Left ventricle myocardium inferior (tissue), 1 donor: ENCODE measurements at places on chromosomes 2 and 18.

DNA sequence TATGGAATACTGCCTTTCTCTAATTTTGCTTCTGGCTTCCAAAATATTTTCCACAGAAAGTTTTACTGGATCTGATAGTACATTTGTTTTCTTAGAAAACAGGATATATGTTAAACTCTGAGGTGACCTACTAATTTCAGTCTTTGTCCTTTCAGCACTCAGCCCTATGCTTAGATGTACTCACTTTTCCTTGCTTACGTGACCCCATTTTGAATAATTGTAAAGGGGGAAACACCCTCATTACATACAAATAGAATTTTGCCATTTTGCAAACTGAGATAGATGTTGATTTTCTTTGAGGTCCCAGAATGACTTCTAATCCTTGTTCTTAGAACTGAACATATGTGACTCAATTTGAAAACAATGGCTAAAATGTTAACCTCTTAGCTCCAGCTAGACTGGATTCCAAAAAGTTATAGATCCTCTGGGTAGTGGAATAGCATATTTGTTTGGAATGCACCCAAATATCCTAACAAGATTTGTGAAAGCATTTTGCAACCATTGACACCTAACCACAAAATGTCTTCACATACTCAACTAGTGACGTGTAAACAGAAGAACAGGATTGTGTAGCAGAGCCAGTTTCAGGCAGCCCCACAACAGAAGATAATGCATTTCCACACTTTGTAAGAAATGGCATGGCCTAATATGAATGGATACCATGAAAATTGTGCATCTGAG is 44.8 kb upstream of the EHBP1 start:
- DNase-seq = no peak

- DNase-seq = no peak
Measured at GRCh38 chr2:197229509-197230443, 80.8 kb downstream of the ANKRD44 start.

DNA sequence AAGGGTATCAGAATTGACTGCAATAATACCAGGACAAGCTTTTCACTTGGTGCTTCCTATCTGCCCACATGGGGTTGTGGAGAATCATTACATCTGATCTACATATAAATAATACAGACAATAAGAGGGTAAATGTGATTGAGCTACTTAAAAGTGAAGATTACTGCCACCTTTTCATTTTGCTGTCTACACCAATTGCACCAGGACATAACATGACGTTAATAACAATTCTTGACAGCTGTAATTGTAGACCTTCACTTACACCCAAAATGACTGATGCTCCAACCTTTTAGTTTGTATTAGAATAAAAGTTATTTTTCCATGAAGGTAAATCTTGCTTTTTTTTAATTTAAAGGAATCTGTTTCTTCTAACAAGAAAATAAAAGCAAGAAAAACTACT is 36.5 kb upstream of the TTN start:
- DNase-seq = no peak

DNA sequence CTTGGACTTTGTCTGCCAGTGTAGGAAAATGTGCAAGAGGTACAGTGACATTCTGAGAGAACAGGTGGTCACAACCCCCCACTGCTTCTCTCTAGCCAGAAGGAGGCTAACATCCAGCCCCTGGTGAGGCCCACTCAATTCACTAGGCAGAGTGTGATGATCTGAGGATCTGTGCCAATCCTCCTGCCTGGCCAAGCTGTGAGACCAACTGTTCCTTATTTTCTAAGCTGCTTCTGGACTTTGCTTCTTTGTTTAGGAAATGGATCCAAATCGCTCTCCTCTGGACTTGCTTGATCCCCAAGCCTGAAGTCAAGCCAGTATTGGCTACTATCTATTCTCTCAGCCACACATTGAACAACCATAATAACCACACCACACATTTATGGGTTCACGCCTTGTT is 202.8 kb downstream of the PIK3C3 start:
- no peak for DNase-seq

DNA sequence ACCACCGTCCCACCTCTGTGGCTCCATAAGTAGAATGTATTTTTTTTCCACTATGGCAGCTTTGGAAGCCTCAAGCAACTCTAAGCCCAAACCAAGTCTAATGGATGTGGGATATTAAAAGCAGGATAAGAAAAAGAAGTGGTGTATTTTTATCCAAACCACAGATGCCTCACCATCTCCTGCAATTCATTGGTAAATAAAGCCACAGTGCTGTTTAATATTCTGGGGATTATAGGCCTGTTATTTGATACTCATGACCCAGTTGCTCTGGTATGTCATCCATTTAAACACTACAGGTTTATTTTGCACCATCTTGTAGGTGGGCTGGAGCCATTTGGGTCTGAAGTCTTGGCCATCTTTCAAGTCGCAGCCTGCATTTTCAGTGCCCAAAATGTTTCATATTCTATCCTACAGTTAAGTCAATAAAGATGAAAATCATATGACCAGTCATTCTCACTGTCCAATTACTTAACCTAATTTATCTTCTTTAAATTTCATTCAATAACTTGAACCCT is 279.5 kb upstream of the EPHA4 start:
- no peak for DNase-seq

DNA sequence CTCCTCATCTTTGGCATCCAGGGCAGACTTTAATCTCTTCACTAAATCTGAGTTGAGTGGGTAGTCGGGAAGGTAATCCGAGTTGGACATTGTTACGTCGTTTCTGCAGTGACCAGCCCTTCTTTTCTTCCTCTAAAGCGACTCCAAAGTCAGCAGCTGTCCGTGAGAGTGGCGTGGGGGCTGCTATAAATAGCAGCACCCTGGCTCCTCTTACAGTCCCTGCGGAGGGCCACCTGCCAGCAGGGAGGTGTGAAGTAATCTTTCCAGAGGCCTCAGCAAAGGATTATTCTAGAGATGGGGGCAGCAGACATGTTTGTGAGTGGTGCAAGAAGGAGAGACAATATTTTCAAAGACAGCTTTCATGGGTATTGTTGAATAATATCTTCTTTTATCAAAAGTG is at the start of gene ASB18:
TSS of gene ASB18 (minus strand) at position 151 of the 400 bp plus-strand sequence. CDS start at position 90, 61 bp downstream.
- DNase-seq = peak; percentile 71

- DNase-seq = no peak
Measured at GRCh38 chr2:184646177-184646576, 47.8 kb downstream of the ZNF804A start.

DNA sequence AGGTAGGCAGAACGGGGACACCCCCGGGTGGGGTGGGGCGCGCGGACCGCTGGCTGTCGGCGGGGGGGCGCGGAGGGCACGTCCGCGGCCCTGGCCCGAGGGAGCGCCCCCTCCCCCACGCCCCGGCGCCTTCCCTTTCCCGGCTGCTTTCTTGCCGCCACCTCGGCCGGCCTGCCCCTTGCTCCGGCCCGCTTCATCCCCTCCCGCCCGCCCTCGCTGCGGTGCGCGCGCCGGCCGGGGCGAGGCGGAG is 443 bp downstream of the VAPA start:
- DNase-seq = no peak

DNA sequence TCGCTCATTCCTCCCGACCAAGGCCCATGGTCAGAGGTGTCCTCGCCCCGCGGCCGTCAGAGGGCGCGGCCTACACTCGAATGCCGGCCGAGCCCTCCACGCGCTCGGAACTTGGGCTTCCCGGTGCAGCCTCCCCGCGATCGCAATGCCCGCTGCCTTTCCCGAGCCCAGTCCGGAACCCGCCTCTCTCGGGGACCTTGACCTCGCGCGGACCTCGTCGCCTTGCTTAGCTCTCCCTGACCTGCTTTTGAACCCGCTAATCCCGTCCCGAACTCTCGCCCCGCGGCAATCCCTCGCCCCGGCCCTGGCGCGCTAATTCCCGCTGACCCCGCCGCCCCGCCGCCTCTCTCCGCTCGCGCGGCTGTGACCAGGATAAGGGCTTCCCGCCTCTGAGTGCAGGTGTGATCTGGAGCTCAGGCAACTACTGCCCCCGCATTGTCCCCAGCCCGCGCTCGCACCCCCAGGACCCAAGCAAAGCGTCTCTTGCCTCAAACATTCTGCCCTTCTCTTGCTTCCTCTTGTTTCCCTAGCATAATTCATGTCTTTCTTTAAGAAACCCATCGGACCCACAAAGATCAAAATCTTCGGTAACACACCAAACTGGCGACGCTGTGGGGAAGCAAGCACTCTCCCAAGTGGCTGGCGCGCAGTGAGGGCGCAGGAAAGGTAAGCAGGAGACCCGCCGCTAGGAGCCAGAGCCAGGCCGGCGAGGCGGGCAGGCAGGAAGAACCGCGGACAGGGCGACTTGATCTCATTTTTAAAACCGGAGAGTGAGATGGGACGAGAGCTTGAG is 46.6 kb upstream of the ATP6V1B1 start:
- no peak for DNase-seq

GRCh38 chr2:20439193-20439475 is 7.7 kb upstream of the RHOB start:
- no peak for DNase-seq

GRCh38 chr2:54468673-54469072 is 12.5 kb downstream of the SPTBN1 start:
- DNase-seq = no peak

DNA sequence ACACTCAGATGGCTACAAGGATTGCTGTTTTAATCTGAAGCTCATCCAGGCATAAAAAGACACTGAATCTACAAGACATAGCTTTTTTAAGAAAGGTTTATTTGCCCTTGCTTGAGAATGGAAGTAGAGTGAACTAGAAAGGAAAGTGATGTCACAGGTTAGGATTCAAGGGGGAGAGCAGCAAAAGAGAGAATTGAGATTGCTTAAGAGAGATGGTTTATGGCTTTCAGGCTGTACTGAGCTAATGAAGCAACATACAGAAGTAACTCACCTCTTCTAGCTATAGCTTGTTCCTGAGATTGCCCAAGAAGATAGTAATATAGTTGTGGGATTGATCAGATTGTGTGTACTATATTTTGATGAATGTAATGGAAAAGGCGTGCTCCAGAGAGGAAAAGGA is 26.1 kb upstream of the ACVR2A start:
- DNase-seq = no peak

- no peak for DNase-seq
Measured at GRCh38 chr2:119472749-119473148, 41.1 kb downstream of the TMEM37 start.

- DNase-seq = no peak
Measured at GRCh38 chr2:230723363-230723762, 10.7 kb downstream of the CAB39 start.

DNA sequence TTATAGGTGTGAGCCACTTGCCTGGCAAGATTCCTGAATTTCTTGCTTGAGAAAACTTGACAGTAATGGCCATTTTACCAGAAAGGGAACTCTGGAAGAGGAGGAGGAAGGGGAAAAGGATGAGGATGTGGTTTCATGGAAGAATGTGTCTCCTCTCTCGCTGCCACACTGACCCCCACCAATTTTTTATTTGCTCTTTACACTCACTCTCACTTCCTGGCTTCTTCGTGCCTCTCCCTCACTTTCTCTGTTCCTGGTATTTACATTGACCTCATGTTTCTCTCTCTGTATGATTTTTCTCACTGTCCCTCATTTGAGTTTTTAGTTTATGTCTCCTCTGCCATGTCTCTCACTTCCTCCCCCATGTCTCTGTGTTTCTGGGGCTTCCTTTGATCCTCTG is 134.5 kb upstream of the CAB39 start:
- DNase-seq = no peak

DNA sequence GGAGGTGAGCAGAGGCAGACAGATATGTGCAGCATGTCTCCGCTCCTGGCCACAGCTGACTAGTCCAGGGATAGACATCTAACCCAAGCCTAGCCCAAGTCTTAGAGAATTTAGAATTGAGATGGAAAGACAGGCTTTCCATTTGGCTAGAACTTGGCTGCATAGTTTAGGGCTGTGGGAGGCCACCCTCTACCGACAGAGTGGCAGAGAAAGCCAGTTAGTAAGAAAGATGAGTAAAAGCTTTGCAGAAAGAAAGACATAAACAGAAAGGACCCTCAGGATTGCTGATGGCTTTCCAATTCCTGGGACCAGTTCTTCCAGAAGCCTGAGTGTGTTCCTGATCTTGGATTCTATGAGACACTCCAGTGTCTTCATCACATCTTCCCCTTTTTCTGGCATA is 62.1 kb downstream of the DYM start:
- no peak for DNase-seq

DNA sequence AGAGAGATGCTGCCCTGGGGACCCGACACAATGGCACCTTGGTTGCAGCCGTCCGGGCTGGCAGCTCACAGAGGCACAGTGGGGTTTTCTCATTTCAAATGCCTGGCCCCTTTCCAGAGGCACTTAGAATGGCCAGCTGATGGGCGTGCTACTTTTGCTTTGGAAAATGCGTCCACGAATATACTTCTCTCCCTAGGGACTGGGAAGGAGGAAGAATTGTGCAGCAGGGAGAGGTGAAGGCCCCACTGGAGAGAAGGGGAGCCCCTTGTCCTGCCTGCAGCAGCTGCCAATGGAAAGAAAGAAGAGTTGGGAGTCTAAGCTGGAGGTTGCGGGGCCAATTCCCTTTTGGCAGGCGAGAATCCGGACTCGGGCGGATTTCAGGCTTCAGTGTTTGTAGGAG is 1.1 kb upstream of the MAL start:
- no peak for DNase-seq

GRCh38 chr2:164794432-164795231 is 47.0 kb downstream of the COBLL1 start:
- no peak for DNase-seq

- DNase-seq = no peak
Measured at GRCh38 chr2:197982565-197982964, 178.2 kb downstream of the PLCL1 start.

GRCh38 chr2:72130659-72131360 is 16.9 kb downstream of the CYP26B1 start:
- no peak for DNase-seq

- DNase-seq = no peak
Measured at GRCh38 chr18:61397222-61397621, 64.0 kb downstream of the CDH20 start.

GRCh38 chr2:106085181-106085940 is 108.7 kb downstream of the UXS1 start:
- no peak for DNase-seq

DNA sequence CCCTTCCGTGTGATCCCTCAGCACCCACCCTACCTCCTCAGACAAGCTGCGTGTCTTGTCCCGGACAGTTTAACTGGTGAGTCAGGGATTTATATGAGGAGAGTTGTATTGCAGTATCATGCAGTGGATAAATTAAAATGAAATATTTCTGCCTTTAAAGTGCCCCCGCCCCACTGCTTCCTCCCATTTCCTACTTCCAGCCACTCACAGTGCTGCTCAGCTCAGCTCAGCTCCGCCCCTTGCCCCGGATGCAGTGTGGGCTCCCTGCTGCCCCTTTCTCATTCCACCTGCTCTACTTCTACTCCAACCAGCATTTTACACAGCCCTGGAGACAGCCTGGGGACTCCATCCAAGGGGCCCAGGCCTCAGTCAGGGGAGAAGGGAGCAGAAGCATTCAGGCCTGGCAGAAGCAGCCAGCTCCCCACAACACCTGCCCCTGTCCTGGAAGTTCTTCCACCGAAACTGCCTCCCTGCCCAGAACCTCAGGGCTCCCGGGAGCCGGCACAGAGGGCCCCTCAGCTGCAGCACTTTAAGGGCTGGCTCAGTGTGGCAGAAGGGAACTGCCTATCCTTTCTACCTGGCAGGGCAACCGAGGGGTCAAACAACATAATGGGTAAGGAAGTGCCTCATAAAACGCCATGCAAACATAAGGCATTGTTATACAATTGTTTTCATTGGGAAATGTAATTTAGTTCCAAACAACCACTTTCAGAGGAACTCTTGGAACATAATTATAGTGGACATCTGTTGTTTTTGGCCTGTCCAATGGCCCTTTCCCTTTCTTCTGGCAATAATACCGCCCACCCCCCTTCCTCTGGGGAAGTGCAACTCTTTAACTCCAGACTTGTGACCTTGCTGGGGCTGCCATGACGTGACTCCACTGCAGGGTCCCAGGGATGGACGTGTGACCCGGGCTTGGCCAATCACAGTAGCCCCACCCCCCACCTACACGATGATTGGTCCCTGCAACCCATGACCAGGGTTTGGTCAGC is 102.3 kb downstream of the LIPG start:
- peak; percentile 59 for DNase-seq

GRCh38 chr2:110946902-110947301 is 173.8 kb upstream of the BCL2L11 start:
- DNase-seq = peak; percentile 31
